ENCODE measurements at places on chromosomes 6 and 20. TPM values are rescaled to one million over a fixed set of nuclear protein-coding genes. Genes with fewer than 3 reads are reported as not detected.

DNA sequence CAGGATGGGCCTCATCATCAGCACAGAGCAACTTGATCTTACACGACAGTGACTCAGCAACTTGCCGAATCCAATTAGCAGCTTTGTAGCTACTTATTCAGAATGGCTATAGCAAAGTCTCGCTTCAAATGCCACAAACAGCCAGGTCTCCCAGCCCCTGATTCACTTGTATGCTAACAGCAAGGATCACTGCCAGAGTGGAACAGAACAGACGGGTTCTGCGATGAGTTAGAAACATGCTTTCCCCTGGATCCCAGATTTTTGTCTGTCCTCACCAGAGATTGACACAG is 254.4 kb downstream of the NRN1 start:
- DNase-seq = no peak

GRCh38 chr6:125918681-125919566 is 37.6 kb upstream of the HINT3 start:
- peak; percentile 64 for DNase-seq

The DEFB132 gene
- not detected for total RNA-seq

The ERVFRD-1 gene
- total RNA-seq = not detected

DNA sequence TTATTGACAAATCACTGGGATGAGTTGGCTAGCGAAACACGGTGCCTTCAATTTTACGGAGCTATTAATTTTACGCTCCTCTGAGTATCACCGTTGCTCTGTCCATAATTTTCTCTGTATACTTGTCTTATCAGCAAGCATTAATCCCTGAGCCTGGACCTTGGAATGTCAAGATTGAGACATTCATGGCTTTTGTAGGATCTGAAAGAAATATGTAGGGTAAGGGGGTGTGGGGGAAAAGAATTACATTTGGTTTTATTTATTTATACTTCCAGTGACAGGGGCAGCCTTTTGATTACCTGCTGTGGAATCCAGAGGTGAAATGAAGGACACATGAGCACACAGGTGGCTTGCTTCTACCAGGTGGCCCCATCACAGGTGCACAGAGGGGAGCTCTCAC is 46.6 kb downstream of the DTD1 start:
- no peak for DNase-seq

The GRM1 gene
- total RNA-seq = not detected

DNA sequence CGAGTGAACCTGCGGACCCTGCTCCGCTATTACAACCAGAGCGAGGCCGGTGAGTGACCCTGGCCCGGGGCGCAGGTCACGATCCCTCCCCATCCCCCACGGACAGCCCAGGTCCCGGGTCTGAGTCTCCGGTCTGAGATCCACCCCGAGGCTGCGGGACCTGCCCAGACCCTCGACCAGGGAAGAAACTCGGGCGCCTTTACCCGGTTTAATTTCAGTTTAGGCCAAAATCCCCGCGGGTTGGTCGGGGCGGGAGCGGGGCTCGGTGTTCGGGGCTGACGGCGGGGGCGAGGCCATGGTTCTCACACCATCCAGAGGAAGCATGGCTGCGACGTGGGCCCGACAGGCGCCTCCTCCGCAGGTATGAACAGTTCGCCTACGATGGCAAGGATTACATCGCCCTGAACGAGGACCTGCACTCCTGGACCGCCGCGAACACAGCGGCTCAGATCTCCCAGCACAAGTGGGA is 46.9 kb upstream of the TRIM26 start:
- DNase-seq = peak; percentile 47

DNA sequence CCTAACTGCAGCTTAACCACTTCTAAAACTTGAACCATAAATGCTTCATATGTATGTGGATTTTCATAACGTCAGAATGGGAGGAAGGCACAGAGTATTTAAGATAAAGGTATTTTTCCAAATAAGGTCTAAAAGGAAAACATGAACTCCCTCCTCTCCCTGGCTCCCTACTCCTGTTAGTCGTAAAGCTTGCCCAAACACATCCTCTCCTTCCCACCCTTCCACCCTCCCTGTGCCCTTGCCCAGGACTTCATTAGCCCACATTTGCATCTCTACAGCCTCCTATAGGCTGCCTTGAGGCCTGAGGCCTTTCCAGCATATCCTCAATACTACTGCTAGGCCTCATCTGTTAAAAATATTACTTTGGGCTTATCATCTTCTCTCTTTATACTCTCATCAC is 17.1 kb upstream of the SMIM13 start:
- DNase-seq = no peak

GRCh38 chr20:896501-897025 is 19.6 kb downstream of the ANGPT4 start:
- DNase-seq = no peak

DNA sequence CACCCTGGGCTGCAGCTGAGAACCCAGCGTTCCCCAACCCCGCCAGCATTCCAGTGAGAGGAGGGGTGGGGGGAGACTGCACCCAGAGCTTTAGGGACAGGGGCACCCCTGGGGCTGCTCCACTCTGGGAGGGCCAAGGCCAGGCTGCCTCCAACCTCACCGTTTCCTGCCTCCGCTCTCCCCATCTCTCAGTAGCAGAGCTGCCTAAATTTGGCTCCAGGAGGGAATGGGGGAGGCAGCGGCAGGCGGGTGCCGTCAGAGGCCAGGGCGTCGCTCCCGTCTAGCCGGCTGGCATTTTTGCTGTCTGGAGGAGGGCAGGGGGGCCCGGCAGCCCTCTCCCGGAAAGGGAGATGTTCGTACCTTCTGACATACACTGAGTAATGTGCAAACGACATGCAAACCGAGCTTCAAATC is 46.6 kb downstream of the NOL4L start:
- peak; percentile 45 for DNase-seq

DNA sequence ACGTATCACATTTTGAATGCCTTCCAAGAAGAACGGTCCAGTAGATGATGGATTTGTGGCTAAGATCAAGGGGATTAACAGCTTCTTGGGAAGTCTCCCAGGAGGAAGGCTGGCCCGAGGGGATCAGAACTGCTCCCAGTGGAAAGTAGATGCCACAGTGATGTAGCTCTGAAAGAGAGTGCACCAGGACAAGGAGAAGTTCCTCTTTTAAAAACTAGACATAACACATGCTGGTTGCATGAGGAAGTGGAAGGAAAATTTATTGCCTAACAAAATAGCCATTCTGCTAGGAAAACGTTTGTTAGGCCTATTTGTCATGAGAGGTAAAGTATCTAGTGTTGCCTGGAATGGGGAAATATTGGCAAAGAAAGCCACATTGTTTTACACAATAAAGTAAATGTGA is 87.8 kb downstream of the CDH26 start:
- DNase-seq = no peak

The OXT gene
- total RNA-seq = not detected

GRCh38 chr20:58453391-58453790 is 61.8 kb downstream of the APCDD1L start:
- no peak for DNase-seq

The ZBTB46 gene
- not detected for total RNA-seq

GRCh38 chr20:9457136-9457535 is 57.3 kb upstream of the LAMP5 start:
- DNase-seq = no peak

DNA sequence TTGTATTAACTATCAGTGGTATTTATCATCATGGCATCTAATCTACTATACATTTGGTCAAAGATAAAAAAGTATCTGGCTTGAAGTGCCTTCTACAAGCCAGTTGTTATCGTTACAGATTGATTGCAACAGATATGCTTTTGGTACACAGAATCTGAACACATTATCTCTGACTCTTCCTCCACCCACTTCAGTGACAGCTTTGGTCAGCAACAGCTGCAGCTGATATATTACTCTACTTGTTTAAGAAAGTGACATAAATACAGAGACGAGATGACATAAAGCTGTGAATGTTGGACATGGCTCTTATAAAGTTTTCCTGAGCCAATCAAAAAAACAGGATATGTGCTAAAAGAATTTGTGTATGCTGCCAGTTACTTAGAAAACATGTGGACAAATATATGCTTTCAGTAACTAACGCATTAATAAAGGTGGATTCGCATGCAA is 77.6 kb downstream of the HIVEP2 start:
- no peak for DNase-seq

DNA sequence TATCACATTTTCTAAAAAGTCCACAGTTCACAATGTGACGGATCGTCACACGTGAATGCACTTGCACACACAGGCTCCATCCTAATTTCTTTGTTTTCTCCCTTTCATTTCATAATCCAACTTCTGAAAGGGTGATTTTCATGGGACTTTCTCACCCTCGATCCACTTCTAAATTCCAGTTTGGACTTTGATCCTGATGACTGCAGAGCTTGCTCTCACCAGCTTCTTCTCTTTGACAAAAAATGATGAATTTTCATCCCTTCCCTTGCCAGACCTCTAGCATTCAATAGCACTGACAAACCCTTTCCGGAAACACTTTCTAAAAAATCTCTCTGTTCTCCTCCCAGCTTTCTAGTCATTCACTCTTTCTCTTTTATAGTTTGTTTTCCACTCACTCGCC is 341.2 kb downstream of the SYNE1 start:
- DNase-seq = no peak

The C4B gene
- total RNA-seq = 3.5 TPM

Data from activated CD8-positive, alpha-beta T cell treated with anti-CD3 and anti-CD28 coated beads, Interleukin-2, amount 10 ng/mL, durations not matched to agents 7 days and 5 days (primary cell).